Activated CD8-positive, alpha-beta memory T cell treated with anti-CD3 and anti-CD28 coated beads for 36 hours (primary cell): ENCODE measurements at places on chromosomes 16 and 17. TPM values are rescaled to one million over a fixed set of nuclear protein-coding genes. Genes with fewer than 3 reads are reported as not detected.

MARCHF10 gene
- total RNA-seq, result not detected

HOXB9 gene
- total RNA-seq, result 5.5 TPM

INCA1 gene
- total RNA-seq, result 0.30 TPM

CES2 gene
- 25.0 TPM for total RNA-seq

CLCN7 gene
- total RNA-seq, result 52.3 TPM

SLFN12 gene
- total RNA-seq, result 6.7 TPM
